ENCODE measurements at places on chromosomes 2 and 18.

GRCh38 chr2:237927135-237927534 is 39.7 kb upstream of the UBE2F start:
- DNase-seq = no peak

- no peak for DNase-seq
These were observed 260.0 kb downstream of the ASXL3 start for GRCh38 chr18:33838054-33838453.

- DNase-seq = peak; percentile 50
These were observed 51.4 kb upstream of the RIOK3 start for GRCh38 chr18:23401400-23402347.

DNA sequence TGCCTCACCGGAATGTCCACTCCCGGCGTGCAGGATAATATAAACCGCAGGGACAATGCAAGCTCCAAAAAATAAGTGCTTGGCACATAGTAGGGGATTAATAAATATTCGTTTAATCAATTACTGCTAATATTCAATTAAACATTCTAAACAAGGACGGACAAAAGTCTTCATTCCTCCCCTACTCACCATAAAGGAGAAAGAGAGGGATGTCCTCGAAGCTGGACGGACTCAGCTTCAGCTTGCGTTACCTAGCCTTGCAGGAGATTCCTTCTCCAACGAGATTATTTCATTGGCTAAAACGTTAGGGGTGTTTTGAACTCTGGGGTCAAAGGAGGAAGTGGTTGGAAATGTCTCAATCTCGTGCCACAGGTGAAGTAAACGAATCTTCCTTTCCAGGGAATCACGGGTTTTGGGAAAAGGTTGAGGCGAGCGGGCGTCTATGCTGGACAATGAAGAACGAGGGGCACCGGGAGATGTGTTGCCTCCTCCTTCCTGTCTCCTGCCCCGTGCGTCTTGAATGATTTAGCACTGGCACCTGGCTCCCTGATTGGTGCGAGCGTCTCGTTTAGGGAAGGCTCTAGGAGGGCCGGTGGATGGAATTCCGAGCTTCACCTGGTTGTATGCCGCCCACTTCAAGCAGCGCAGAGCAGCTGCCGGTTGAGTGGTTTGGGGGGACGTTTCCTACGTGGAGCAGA is 2.0 kb upstream of the GAD1 start:
- peak; percentile 80 for DNase-seq

DNA sequence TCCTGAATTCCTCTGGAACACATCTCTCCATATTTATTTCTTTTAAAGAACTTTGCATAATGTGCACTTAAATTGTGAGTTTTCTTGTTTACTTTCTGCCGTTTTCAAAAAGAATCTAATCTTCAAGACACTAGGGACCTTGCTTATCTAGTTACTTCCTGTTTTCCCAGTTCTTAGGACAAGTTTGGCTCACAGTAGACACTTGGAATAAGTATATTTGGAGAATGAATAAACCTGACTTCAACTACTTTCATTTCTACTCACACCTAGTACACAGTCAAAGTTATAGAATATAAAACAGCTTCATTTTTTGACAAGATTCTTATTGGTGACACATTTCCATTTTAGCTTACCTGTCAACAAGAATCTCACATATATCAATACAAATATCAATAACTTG is 155.6 kb upstream of the CCDC195 start:
- no peak for DNase-seq

- DNase-seq = no peak
These were observed 130.8 kb upstream of the NT5C1B start for GRCh38 chr2:18719978-18720775.

GRCh38 chr2:40178971-40179370 is 272.9 kb downstream of the SLC8A1 start:
- no peak for DNase-seq

GRCh38 chr2:156321243-156321904 is 11.1 kb downstream of the NR4A2 start:
- DNase-seq = no peak

- no peak for DNase-seq
These were observed 988 bp upstream of the KCNE4 start for GRCh38 chr2:223050900-223051504.

DNA sequence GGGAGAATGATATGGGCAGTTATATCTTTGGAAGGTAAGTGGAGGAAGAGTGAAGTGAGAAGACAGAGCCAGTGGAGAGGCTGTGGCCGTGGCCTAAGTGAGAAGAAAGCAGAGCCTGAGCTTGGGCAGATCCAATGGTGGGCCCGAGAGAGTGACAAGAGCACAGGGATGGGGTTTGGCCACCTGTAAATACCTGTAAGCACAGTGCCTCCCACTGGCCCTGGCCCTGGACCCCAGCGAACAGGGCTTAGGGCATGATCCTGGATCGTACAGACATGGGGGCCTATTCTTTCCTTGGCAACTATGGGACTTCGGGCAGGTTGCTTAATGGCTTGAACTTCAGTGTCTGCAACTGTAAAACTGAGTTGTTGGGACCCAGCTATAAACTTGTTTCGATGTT is 44.1 kb downstream of the MTCL1 start:
- DNase-seq = no peak

DNA sequence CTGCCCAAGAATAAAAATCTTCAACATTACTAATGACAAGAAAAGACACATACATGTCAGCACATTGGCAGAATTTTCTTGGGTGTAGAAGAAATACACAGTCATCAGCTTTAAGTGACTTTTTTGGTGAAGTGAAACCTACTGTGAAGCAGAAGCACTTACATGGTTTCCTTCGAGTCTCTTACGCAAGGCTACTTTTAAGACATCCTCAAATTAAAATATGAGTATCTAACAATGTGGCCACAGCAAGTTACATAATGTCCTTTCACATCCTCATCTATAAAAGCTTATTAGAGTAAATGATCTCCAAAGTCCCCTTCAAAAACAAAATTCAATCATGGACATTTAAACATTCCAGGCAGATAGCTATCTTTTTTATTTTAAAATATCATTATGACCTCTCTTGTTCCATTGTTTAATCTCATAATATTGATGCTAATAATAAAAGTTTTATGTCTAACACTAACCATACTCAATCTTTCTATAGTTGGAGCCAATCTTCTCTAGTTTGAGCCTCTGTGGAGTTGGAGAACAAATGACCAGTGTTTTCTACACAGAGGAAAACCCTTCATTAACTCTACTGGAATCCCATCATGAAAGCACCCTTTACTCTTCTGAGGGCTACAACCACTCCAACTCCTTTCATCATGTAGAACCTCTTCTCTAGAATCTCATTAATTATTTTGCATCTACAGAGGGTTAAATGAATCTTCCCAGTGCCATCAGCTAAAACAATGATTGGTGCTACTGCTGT is 182.2 kb upstream of the ZFP36L2 start:
- no peak for DNase-seq

GRCh38 chr18:22839340-22839821 is 93.7 kb upstream of the RBBP8 start:
- DNase-seq = no peak

- DNase-seq = no peak
These were observed 92.1 kb downstream of the TMEM18 start for GRCh38 chr2:584863-585823.

DNA sequence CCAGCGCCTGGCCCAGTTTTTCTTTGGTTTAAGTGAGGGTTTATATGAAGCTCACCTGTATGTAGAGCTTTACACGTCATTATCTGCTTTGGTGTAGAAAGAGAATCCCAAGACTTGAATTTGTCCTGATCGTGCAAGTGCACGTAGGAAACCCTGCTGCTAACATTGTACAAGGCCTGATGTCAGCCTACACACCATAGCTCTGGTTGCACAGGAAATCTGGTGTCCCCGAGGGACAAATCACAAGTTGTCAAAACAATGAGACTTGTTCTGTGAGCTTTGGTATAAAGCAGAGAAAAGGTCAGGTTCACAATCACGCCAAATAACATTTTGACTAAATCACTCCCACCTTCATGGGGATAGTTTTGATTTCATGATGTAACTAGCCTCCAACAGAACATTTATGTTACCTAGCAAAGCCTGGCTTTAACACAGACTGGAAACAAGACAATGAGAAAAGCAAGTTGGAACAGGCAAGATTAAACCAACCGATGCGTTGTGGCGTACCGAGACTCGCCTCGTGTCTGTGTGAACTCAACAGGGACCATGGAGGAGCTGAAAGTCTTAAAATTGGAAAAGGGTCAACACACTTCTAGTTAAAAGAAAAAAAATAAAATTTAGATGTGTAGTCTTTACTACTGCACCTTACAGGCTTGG is 41.4 kb downstream of the ZAP70 start:
- DNase-seq = no peak

GRCh38 chr2:30433541-30434299 is 13.3 kb upstream of the LCLAT1 start:
- no peak for DNase-seq

DNA sequence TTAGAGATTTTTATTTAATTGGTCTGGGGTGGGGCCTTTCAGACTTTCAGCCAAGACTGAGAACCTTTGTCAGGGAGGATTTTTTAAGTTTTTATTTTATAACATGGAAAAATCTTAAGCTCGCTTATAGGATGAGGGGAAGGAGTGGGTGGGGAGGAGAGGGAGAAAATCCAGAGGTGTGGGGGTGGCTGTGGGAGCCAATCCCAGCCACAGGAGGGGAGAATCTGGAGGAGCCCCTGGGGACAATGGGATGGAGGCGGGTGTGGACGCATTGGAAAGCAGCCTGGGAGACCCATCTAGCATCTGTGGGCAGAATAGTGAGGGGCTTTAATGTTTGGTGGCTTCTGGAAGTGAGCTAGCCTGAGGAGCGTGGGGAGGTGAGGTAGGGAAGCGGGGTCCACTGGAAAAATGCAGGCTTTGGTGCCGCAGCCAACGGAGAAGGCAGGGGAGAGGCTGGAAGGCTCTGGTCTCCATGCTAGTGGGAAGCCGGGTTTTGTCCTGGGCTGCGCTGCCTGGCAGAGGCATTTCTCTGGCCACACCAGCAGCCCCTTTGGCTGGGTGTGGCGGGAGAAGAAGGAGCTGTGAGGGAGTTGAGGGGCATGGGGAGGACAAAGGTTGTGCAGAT is 11.5 kb upstream of the INPP5D start:
- DNase-seq = no peak

- no peak for DNase-seq
These were observed 14.3 kb upstream of the SLC25A52 start for GRCh38 chr18:31774962-31775361.

- no peak for DNase-seq
These were observed 143.2 kb downstream of the DDX1 start for GRCh38 chr2:15734674-15735483.

- DNase-seq = peak; percentile 46
These were observed 614.6 kb upstream of the SOX11 start for GRCh38 chr2:5077479-5078089.

GRCh38 chr18:35458677-35459441 is 38.9 kb downstream of the INO80C start:
- no peak for DNase-seq

DNA sequence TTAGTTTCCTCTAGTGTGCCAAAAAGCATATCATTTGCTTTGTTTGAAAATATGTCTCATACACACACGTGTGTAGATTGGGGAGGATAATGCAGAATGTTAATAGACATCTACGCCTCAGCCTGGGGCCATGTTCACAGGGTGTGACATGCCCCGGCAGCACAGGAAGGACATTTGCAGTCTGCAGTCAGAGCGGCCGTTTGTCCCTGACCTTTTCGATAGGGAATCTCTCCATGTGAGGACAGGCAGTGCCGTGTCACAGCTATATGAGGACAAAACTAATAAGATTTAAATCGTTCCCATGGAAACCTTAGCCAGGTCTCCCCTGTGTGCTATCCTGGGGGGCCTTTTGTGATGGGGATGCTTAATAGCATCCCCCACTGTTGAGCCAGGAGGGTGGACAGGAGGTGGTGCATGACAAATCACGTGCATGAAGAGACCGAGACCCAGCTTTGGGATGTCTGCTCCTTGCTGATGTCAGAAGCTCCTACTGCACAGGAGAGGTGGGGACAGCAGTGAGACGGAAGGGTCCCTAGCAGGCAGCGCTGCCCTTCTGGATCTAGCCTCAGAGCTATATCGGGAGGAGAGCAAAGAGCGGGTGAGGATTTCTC is 100.6 kb downstream of the RNF144A start:
- DNase-seq = peak; percentile 14
